ENCODE measurements at places on chromosomes 12 and 14.

DNA sequence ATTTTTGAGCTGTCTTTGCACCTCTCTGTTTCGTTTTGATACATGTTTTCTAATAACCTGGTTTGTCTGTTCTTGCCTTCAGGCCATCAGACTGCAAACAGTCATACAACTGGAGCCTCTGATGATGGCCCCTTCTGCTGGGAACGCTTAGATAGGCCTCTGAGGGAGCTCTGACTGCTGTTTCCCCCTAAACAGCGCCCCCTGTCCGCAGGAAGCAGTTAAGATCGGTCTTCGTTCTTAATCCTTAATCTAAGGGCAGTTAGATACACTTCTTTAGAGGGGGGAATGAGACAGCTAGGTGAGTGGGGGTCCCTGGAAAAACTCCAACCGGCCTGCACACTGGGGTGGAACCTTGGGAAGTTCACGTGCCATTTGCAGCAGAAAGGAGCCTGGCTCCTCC is 1338.8 kb upstream of the SEL1L start:
- no peak for DNase-seq

DNA sequence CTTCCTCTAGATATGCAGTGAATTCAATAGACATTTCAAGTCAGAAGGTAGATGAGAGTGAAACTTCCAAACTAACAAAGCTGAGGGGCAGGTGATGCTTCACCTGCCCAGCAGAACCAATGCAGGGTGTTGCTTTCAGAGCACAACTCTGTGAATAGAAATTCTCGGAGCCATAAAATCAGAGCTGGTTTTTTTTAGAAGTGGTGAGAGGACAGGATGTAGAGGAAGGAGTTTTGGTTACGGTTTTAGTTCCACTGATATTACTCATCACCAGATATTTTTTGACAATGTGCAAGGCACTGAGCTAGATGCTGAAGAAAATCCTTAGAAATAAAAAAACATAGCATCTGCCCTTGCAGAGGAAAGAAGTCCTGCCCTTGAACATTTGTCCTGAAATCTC is 62.2 kb downstream of the BMP4 start:
- DNase-seq = no peak

- no peak for DNase-seq
Observed at GRCh38 chr14:61380984-61381383, 59.6 kb downstream of the PRKCH start.

DNA sequence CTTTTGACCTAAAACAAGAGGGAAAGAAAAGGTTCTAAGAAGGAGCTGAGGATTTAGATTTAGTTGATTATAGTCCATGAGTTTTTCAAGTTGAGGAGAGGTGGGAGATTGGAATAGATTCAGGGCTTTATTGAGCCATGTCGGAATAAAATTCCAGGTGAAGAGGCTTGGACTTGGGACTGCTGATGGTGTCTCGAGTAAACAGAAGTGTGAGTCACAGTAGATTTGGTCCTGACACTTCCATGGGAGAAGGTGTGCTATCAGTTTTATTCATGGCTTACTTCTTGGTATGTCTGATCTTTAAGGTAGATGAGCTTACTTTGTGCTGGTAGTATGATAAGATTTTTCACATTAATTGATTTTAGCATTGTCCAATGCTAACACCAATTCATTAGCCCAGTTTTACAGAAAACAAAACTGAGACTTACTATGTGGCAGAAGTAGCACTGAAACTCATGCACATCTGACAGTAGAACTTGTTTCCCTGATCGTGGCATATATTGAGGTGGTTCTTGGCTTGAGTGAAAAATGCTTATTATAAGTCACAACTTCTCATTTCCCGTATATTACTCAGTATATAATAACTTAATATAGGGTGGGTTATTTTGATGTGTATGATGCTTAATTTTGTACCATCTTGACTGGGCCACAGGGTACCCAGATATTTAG is 172.4 kb upstream of the IGF1 start:
- DNase-seq = no peak

DNA sequence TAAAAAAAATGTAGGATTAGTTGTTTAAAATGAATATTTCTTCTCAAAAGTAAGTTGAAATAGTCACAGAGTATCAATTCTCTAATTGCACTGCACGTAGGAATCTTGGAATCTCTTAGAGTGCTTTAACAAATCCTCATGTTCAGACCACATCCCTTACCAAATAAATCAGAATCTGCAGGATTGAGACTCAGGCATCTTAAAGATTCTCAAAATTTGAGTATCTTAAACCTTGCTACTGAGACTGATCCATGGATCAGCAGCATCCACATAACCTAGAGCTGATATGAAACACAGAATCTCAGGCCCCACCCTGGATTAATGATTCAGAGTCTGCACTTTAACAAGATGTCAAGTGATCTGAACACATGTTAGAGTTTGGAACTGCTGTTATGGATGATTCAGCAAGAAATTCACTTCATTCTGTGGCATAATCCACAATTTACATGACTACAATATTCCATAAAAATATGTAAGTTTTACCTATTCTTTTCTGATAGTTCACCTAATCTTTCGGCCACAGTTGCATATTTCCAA is 58.7 kb downstream of the ADAMTS20 start:
- no peak for DNase-seq

DNA sequence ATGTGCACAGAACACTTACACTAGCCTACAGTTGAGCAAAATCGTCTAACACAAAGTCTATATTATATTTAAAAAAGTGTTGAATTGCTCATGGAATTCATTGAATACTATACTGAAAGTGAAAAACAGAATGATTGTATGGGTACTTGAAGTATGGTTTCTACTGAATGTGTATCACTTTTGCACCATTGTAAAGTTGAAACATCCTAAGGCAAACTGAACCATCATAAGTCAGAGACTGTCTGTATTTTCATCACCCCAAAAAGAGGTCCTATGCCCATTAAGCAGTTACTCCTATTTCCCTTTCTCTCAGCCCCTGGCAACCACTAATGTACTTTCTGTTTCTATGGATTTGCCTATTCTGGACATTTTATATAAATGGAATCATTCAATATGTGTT is 4.4 kb upstream of the AMIGO2 start:
- no peak for DNase-seq

GRCh38 chr14:62097072-62097471 is 334.9 kb downstream of the SNAPC1 start:
- no peak for DNase-seq

GRCh38 chr14:95311752-95312151 is 8.0 kb downstream of the CLMN start:
- no peak for DNase-seq

GRCh38 chr12:108683906-108684556 is 47.3 kb downstream of the CORO1C start:
- DNase-seq = no peak

GRCh38 chr12:92036771-92037453 is 108.7 kb downstream of the BTG1 start:
- no peak for DNase-seq

DNA sequence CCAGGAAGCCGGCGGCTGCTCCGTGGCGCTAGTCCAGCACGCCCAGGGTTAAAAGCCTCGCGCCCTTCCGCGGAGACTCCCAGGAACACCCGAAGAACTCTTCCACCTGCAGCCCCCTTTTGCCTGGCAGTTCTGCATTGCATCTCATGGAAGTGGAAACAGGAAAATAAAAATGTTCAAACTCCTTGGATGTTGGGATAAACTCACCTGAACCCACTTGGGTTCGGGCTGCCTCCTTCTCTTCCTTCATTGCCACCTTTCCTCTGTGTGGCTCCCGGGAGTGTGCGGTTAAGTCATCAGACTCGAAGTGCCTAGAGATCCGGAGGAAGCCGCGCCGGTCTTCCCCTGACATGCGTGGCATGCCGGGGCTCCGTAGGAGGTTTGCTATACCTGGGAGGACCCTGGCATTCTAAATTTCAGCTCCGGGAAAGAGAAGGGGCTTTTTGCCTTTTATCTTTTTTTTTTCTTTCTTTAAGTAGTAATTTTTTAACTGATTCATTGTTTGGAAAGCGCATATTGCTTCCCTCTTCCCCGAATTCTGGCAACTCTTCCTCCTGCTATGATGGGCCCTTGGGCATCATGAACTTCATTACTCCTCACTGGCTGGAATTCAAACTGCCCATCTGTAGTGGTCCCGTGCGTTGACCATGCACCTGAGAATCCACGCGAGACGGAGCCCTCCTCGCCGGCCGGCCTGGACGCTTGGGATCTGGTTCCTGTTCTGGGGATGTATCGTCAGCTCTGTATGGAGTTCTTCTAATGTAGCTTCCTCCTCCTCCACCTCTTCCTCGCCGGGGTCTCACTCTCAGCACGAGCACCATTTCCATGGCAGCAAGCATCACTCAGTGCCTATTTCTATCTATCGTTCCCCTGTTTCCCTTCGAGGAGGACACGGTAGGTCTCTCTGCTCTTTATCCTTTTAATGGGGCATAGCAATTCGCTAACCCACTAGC is 931.4 kb downstream of the DIO2 start:
- no peak for DNase-seq

DNA sequence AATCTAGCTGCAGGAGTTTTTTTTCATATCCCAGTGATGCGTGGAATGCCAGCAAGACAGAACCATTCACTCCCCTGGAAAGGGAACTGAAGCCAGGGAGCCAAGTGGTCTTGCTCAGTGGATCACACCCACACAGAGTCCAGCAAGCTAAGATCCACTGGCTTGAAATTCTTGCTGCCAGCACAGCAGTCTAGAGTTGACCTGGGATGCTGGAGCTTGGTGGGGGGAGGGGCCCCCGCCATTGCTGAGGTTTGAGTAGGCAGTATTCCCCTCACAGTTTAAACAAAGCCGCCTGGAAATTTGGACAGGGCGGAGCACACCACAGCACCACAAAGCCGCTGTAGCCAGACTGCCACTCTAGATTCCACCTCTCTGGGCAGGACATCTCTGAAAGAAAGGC is 86.9 kb upstream of the STXBP6 start:
- no peak for DNase-seq

DNA sequence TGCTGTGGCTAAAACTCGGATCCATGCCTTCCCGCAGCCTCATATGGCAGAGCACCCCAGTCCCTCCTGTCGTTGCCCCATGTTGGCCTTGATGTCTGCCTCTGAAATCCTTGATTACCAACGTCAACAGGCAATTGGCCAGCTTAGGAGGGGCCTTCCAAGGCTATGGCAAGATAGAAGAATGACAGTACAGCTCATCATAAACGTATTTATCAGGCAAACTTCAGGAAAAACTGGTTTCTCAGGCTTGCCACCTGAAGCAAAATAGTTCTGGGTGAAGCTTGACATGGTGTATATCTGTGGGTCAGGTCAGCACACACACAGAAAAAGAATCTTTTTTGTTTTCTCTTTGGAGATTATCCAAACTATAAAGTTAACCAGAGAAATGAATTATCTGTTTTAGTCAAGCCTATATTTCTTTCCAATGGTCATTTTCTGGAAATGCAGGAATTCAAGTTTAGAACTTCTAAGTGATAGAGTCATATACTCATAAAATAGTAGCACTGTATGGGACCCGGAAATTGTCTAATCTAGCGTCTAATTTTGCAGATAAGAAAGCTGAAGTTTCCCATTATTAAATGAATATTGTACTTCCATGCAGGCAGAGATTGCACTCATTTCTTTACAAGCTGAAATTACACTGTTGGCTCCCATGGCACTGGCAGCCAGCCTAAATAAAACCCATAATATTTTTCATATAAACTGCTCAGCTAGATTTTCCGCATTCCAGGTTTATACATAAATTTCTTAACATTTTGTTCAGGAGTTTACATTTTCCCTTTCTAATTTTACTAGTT is 24.4 kb upstream of the DUSP16 start:
- no peak for DNase-seq

DNA sequence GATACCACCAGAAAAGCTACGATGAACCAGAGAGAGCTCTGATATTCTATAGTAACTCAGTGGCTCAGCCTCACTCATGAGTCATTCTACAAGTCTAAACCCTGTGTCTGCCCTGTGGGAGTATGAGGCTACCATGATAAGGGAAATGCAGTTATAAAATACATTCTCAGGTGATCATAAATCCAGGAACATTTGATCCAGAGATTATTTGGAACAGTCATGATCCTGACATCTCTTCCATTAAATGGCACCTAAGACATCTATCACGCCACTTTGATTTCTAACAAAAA is 202.6 kb upstream of the RASSF8 start:
- no peak for DNase-seq

DNA sequence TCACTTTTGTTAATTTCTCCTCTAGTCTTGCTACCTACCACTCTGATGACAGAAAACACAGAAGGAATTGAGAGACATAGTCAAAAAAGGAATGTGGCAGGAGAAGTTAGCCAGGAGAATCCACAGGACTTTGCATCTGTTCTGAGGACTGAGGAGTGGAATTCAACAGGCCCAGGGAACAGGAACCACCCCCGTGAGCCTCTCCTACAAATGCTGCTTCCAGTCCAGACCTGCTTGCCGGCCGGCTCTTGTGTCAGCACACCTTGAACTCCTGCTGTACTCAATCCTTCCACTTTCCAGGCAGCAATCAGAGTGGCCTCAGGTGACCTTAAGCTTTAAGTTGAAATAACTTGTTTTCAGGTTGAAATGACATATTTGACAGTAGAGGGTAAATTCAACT is 903.1 kb downstream of the BCL11B start:
- DNase-seq = no peak

- DNase-seq = no peak
Observed at GRCh38 chr12:110579535-110580253, 3.4 kb downstream of the PPTC7 start.

GRCh38 chr14:79730953-79731352 is 480.4 kb downstream of the DIO2 start:
- DNase-seq = no peak

DNA sequence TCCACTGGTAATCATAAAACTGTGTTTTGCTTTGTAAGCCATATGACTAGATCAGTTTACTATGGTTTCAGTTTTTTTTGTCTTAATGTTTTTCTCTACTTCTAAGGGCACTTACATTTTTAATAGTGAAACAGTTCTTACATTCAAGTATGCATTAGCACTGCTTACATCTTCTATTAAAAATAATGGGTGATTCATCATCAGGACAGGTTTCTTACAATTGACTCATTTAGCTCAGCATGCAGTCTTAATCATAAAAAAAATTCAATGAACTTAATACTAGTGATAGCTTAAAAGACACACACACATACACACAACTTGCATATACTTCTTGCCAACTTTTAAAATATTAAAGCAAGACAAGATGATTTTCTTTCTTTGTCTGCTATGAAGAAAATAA is 845.7 kb upstream of the USP15 start:
- no peak for DNase-seq

GRCh38 chr14:94403312-94403932 is 15.0 kb upstream of the SERPINA1 start:
- DNase-seq = no peak

DNA sequence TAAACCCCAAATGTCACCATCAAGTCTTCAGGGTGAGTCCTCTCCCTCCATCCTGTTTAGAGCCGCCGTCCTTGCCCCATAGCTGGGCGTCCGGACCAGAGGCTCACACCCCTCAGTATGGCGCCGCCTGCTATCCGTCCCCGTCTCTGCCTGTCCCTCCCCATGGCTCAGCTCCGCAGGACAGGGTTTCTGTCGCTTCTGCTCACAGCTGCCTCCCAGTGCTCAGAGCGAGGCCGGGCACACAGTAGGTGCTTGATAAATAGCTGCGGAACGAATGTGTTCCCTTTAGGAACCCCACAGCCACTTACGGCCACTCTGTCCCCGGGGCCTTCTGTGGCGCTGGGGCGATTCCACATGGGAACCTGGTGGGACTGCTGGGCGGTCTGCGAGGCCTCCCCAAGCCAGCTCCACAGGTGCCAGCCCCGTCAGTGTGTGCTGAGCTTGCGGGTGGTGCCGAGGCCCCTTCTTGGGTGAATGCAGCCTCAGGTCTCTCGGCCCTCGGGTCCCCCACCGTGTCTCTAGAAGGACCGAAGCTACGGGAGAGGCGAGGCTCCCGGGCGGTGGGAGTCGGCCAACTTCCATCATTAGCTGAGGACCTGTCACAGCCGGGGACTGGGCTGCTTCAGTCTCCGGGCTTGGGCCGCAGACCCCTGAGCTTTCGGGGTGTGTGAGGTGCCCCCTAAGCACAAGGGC is 63.0 kb downstream of the NOC4L start:
- DNase-seq = no peak

Data from stimulated activated CD8-positive, alpha-beta memory T cell treated with anti-CD3 and anti-CD28 coated beads, Interleukin-2, amount 100 ng/mL, for 1 hour (primary cell).